ENCODE measurements at places on chromosomes 4 and X.

GRCh38 chr4:134665429-134665828, 463.8 kb upstream of the PABPC4L start:
- no peak for DNase-seq

- no peak for DNase-seq
Observed at GRCh38 chr4:189597341-189597740, 343.3 kb upstream of the FRG1 start.

- no peak for DNase-seq
Observed at GRCh38 chr4:2059726-2060602, 837 bp downstream of the NAT8L start.

GRCh38 chr4:76803522-76803921, 94.4 kb downstream of the SOWAHB start:
- DNase-seq = no peak

DNA sequence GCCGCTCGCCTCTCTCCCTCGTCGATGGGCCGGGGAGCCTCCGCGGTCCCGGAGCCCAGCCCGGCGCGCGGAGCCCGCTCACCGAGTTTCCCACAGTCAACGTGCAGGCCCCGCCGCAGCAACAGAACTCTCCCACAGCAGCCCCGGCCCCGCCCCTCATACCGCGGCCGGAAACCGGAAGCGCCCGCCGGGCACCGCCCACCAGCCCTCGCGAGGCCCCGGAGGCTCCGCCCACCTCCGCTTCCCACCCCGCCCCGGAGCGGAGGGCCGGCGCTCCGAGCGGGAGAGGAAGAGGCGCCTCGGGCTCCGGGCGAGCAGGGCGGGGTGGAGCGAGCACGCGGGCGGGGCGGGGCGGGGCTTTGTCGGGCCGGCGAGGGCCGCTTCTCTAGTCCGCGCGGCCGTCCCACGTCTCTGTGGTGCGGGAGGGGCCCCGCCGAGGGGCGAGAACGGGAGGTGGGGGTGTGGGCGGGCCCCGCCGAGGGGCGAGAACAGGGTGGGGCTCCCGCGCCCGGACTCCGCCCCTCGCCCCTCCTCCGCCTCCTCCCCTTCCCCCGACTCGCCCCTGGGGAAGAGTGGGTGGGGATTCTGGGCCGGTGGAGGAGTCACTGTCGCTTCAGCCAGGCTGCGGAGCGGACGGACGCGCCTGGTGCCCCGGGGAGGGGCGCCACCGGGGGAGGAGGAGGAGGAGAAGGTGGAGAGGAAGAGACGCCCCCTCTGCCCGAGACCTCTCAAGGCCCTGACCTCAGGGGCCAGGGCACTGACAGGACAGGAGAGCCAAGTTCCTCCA, at the start of the genes ABCD1 and BCAP31:
Gene ABCD1 (plus strand): TSS at position 605 of the 787 bp plus-strand sequence. CDS start 411 bp downstream, outside the sequence.
Gene BCAP31 (minus strand): TSS at position 136 of the 787 bp plus-strand sequence. CDS start 1,143 bp downstream, outside the sequence.
- DNase-seq = peak; percentile 76

DNA sequence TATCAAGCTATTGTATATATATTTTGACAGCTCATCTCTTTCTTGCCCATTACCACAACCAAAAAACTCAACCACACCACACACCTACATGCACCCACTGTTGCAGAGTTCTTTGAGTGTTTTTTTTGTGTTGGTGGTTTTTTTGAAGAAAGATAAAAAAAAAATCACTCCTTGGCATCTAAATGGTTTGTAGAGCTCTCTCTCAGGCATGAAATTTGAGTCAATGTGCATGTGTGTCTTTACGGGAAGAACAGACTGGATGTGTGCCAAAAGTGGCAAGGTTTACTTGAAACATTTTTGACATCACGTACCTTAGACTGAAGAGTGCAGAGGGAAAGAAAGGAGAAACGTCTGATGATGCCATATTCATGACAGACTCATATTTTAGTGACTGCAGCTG, 154.2 kb downstream of the FHIP1A start:
- no peak for DNase-seq

DNA sequence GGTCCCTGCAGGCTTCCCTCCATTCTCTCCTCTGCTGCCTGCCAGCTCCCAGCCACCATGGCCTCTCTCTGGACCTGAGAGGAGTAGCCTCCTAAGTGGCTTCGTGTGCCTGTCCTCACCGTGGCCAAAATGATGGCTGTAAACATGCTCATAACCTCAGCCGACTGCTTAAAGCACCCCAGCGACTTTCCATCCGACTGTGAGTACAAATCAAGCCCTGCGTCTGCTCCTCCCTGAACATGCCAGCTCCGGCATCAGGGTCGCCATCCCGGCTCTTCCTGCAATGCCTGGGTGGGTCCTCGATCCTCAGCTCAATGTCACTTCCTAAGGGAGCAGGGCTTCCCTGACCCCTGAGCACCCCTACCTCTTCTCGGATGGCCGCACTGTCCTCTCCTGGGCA, 3.3 kb upstream of the SORCS2 start:
- no peak for DNase-seq

DNA sequence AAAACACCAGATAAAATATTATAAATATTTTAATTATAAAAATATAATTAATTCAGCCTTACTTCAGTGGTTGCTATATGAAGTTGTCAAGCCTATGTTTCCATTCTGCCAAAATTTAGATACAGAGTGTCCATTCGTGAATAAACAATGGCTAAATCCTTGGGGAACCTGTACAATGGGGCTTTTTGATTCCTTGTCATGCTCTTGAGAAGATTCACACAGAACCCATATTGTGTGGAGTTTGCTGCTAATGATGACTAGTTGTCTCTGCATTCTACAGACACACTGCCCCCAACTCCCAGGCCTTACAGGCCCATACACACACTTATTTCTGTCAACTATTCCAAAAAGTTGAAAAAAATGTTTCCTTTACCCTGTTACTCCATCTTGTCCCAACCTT, 33.4 kb upstream of the MAGEC2 start:
- DNase-seq = no peak

DNA sequence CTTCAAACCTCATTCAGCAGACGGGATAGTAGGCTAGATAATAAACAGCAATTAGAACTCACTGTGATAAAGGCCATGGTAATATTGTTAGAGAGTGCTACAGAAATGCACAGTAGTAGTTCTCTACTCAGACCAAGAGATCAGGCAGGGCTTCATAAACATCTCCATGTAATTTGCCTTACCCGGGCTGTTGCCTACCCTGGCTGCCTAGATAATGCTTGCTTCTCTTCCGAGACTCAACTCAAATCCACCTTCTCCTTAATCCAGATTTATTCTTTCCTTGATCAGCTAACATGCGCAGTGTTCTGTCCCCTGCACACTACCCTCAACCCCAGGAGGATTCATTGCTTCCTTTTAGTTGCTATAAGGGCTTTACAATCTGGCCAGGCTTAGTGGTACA, 21.8 kb downstream of the ANK2 start:
- DNase-seq = no peak

DNA sequence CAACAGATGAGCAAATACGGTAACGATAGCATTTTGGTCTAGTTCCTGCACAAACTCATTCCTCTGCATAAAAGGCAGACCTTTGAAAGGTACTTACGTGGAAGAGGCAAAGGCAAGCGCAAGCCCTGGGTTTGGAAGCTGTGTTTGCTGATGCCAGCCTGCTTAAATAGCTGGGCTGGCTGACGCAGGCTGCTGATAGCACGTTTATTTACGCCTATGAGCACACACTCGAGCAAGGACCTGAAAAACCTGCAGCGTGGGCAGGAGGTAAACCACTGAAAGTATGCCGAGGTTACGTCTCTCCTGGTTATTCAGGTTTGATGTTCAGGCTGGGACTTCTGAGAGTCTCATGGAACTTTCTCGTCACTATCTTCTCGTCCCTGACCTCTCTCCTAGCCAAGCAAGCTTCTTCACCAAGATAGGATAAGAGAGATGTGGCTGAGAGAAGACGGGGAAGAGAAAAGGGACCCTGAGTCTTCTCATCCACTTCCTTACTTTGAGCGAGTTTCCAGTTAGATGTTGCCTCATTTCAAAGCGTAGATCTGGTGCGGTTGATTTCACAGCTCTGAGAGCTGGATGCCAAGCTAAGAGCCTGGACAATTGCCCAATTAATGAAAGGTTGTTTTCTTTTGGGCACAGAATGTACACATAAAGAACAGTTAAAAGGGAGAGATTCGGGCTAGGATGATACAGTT, at the start of gene HOPX:
Gene HOPX (minus strand): TSS at position 139 of the 695 bp plus-strand sequence. CDS start 23,480 bp downstream, outside the sequence.
- peak; percentile 75 for DNase-seq

GRCh38 chrX:49276671-49277534, 7.3 kb downstream of the PPP1R3F start:
- DNase-seq = no peak

- no peak for DNase-seq
Observed at GRCh38 chrX:140948827-140949226, 53.6 kb upstream of the SPANXB1 start.

- no peak for DNase-seq
Observed at GRCh38 chr4:173227756-173228155, 59.1 kb downstream of the GALNT7 start.

DNA sequence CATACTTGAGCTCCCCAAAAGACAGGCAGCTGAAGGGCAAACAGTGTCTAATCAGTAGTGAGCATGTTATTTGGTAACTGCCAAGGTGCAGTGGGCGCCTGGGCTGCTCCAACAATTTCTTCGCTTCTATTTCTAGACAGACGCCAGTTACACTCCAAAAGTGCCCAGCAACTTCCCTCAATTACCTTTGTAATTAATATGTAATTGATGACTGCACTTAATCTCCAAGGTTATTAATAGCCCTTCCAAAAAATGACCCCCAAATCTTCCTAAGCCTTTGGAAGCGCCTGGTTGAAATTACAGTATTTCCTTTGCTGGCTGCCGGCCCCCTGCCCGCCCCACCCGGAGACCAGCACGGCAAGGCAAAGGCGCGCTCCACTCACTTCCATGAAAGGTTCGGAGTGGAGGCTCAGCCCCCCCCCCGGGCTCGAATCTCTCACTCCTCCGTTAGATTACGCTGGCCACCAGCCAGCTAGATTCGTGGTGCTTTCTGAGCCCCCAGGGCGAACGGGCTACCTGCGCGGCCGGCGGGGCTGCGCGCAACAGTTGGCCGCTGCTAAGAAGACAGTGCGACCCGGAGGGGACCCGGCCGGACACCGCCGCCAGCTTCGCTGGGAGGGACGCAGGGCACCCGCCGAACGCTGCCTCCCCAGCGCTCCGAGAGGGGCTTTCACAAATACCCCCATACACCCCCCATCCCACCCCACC, 1.9 kb downstream of the GPC4 start:
- no peak for DNase-seq

GRCh38 chr4:24809815-24810405, 14.5 kb downstream of the SOD3 start:
- no peak for DNase-seq

DNA sequence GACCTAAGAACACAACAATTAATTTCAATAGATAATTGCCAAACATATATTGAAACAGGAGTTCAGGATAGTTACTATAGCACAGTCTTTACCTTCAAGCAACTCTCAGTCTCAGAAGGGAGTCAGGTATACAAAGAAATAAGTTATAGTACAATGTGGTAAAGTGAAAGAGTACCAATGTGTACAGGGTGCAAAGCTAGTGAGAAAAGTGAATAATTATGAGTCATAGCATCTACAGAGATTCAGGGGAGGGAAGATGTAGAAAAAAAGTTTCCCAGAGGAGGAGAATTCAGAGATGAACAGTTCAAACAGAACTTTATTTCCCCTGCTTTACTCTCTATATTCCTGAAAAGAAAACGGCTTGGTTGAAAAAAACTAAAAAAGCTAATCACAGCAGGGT, 22.7 kb upstream of the DKK2 start:
- DNase-seq = no peak

- DNase-seq = no peak
Observed at GRCh38 chr4:181845617-181846016, 397.6 kb upstream of the TENM3 start.

DNA sequence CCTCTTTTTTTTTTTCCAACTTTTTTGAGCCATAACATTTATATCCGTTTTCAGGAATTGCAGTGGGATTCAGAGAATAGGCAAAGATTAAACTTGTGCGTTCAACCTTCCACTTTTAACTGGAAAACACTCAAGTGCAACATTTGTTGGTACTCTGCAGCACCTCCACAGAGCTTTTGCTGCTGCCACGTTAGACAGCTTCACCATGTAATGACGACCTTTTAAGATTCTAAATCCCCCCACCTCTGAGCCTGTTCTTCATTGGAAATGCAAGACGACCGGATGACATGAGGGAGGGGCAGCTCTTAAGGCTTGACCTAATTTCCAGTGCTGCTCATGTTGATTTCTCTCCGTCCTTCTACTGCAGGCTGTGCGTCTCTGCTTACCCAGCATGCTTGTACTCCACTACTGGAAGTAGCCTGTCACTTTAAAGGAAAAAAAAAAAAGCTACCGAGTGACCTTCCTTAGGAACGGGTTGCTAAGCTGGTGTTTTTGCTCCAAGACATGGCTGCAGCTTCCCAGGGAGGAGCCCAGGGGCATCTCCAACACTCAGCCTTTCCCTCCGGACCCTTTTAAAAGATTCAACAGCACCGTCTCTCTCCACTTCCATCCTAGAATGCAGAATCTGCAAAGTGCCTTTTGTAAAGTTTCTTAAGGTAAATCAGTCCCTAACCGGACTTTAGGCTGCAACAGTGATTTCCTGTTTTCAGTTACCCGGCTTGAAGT, at the start of gene CC2D2A:
Gene CC2D2A (plus strand): TSS at position 481 of the 726 bp plus-strand sequence. CDS start 6,051 bp downstream, outside the sequence.
- DNase-seq = no peak

DNA sequence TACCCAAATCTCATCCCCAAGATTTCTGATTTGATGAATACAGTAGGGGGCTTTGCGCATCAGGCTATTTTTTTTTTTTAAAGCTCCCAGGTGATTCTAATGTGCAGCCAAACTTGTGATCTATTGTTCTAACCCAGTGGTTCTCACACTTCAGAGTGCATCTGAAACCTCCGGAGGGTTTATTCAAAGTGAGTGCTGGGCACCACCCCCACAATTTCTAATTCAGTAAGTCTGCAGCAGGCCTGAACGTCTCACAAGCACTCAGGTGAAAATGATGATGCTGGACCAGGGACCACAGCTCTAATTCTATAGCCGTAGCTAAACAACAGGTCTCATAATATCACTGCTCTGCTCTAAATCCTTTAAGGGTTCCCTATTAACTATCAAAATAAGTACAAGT, 211.4 kb downstream of the FMR1NB start:
- no peak for DNase-seq

- DNase-seq = no peak
Observed at GRCh38 chrX:31499109-31499508, 427.3 kb upstream of the FTHL17 start.

DNA sequence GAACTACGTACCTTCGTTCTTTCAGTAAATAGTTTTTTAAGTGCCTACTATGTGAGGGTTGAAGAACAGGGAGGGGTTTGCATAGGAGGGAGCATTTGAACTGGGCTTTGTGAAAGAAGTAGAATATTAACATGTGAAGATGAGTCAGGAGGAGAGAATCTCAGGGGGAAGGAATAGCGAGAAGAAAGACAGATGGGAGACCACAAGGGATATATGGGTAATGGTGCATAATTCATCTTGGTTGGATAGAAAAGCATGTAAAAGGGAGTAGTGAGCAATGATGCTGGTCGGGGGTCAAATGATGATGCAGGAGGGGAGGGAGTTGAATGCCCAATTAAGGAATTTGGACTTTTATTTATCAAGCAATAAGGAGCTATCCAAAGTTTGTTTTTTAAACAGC, 52.7 kb downstream of the TMEM164 start:
- no peak for DNase-seq

- DNase-seq = no peak
Observed at GRCh38 chr4:54586320-54586955, 71.3 kb upstream of the KIT start.

- no peak for DNase-seq
Observed at GRCh38 chr4:163738521-163738920, 244.0 kb downstream of the TMA16 start.

Data from stimulated activated CD8-positive, alpha-beta memory T cell treated with anti-CD3 and anti-CD28 coated beads, Interleukin-7, amount 100 ng/mL, for 48 hours (primary cell).